ENCODE measurements at places on chromosomes 11 and 22.
A peak's percentile ranks its signal among the peaks of the same experiment; 100 is the strongest.

DNA sequence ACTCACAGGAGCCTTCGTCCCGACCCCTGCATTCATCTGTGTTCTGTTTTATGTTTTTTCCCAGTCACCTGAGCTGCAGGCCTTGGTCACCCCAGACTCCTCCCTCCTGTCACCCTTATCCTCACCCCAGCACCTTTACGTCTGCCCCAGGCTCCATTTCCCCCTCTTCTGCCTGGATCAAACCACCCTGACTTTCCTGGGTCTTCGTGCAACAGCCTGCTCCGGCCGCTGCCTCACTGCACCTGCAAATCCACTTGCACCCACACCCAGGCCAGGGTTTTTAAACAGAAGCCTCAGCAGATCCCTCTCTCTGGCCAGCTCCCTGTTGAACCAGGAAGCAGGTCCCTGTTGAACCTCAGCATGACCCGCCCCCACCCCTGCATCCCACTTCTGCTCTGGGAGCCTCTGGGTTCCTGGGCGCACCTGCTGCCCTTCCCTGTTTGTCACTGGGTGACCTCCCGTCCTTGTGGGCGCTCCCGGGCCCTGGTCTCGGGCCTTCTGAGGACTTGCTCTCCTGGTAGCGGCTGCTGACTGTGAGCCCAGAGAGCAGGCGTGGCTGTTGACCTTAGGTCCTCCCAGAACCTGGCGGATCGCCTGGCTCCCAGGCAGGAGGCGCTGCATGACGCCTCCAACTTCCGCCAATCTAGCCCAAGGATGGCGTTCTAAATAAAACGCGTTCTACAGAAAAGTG lies 12.8 kb downstream of the MAPK8IP2 start:
- no peak for DNase-seq

- DNase-seq: no peak
These were observed 77.4 kb downstream of the CECR2 start for GRCh38 chr22:17446698-17447097.

- DNase-seq: no peak
These were observed 131.7 kb downstream of the KIF18A start for GRCh38 chr11:27976262-27976661.

DNA sequence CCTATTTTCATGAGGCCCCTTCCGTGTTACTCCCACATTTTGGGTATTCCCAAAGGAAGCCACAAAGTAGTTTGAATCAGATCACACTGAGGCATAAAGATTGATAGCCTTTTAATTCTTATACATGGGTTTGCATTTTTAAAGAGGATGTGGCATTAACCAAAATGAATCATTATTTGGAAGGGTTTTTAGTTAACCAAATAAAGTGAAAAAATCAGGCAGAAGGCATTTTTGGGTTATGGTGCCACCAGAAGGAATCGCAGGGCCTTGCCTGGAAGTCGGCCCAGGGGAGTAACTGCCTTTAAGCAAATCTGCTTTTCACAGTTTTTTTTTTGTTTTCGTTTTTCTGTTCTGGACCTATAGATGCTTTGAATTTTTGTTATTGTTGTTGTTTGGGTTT lies 55.4 kb downstream of the HSD17B12 start:
- DNase-seq: no peak

- no peak for DNase-seq
These were observed 454.3 kb downstream of the OPCML start for GRCh38 chr11:133078012-133078411.

DNA sequence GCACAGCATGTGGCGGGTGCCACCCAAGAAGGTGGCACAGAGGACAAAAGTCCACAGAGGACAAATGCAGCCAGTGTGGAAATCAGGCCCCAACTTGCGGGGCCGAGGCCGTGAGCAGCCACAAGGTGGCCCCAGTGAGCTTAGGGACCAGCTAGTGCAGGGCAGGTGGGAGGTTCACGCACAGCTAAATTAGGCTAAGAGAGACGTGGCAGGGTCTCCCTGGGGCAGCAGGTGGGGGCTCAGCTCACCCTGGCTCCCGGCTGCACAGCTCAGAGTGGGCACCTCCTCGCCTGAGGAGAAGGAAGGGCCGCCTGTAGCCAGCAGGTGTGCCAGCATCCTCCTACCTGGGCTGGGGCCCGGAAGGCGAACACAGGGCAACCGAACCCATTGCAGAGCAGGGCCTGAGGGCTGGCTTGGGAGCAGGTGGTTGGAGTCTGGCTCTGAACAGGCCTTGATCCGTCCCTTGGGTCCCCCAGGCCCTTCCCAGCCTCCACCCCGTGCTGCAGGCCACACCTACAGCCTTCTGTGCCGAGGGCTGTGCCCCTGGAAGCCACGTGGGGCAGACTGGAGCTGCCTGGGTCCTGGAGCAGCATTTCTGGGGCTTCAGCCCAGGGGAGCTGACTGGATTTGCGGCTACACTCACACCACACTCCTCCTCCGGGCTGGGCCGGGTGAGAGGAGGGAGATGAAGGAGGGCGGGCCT lies 26.1 kb upstream of the CELSR1 start:
- no peak for DNase-seq

DNA sequence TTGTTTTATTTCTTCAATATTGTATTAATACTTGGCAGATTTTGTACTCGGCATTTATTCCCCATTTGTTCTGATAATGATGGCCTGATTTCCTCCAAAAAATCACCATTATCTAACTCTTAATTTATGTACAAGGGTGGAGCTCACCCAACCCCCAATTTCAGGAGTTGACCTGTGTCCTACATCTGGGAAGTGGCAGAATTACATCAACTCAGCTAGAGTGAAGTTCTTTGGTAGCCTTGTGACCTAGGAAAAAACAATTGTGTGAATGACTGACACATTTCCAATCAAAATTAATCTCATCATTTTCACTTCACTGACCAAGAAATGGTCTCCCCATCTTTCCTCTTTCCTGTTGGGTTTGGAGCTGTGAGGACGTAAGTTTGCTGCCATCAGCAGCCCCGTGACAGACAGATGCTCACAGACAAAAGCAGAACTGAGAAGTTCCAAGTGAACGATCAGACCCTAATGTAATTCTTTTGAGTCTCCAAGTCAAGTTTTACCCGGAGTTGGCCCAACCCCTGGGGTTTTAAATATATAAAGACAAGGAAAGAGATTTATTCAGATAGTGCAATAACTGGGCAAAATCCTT lies 16.6 kb upstream of the MS4A6E start:
- DNase-seq: no peak

DNA sequence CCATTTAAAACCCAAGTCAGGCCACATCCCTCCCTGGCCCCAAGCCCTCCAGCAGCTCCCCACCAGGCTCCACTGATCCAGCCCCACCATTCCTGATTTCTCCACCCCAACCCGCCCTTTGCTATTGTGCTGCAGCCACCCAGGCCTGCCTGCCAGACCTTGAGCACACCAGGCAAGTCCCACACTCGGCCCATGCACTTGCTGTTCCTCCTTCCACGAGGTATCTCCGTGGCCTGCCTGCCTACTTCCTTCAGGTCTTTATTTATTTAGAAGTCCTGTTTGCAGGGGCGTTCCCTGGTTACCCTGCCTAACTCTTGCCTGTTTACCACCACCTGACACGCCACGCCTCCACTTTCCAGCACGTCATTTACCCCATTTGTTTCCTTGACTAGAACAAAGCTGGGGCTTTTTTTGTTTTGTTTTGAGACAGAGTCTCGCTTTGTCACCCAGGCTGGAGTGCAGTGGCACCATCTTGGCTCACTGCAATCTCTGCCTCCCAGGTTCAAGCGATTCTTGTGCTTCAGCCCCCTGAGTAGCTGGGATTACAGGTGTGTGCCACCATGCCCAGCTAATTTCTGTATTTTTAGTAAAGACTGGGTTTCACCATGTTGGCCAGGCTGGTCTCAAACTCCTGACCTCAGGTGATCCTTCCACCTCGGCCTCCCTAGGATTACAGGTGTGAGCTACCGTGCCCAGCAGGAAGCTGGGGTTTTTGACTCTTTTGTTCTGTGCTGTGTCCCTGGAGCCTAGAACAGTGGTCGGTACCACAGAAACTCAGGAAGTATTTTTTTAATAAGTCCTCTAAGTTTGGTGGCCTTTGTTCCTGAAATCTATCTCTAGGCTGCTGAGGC lies 6.7 kb downstream of the CENPM start:
- no peak for DNase-seq

- DNase-seq: no peak
These were observed 60.9 kb upstream of the HSPA8 start for GRCh38 chr11:123122852-123123251.

GRCh38 chr22:30885001-30885366 lies 83.6 kb downstream of the MORC2 start:
- peak; percentile 47 for DNase-seq

- DNase-seq: no peak
These were observed 73.2 kb downstream of the DBX1 start for GRCh38 chr11:20087118-20087521.

- no peak for DNase-seq
These were observed 1.9 kb downstream of the ELFN2 start for GRCh38 chr22:37425369-37425768.

GRCh38 chr11:71947498-71947897 lies 18.7 kb downstream of the RNF121 start:
- no peak for DNase-seq

DNA sequence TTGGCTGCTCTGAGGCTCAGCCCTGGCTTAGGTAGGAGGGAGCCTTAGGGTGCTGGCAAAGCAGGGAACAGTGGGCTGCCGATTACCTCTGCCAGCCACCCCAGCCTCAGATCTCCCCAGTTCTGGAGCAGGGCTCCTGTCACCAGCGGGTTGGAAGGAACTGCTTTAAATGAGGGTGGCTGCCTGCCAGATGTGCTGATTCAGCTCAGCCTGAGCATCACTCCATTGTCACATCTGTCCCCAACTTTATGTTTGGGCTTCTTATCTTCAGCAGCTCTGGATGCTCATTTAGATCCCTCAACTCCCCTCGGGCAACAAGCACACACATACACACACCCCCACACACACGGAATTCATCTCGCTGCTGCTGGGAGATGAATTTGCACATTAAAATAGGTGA lies 16.9 kb upstream of the ANKK1 start:
- no peak for DNase-seq

GRCh38 chr11:393219-394033 lies 583 bp upstream of the PKP3 start:
- no peak for DNase-seq

- no peak for DNase-seq
These were observed 5.5 kb downstream of the TTC28 start for GRCh38 chr22:28674121-28674563.

- DNase-seq: no peak
These were observed 1376.1 kb upstream of the TENM4 start for GRCh38 chr11:80816966-80817365.
